ENCODE measurements at places on chromosomes 2 and 18.
A peak's percentile ranks its signal among the peaks of the same experiment; 100 is the strongest.

DNA sequence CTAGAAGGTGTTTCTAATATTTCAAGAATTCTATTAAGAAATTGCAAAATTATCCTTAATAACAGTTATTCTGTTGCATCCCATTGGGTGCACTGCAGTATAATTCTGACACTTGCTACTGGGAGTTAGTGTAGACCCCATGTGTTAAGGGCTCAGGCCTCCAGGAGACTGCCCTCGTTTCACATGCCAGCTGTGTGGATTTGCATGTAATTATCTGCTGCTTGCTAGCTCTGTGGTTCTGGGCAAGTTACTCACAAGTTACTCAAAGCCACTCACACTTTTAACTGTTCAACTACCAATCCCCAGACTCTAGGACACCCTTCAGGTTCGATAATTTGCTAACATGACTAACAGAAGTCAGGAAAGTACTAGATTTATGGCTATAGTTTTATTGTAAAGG is 38.6 kb downstream of the ST6GAL2 start:
- DNase-seq: no peak

DNA sequence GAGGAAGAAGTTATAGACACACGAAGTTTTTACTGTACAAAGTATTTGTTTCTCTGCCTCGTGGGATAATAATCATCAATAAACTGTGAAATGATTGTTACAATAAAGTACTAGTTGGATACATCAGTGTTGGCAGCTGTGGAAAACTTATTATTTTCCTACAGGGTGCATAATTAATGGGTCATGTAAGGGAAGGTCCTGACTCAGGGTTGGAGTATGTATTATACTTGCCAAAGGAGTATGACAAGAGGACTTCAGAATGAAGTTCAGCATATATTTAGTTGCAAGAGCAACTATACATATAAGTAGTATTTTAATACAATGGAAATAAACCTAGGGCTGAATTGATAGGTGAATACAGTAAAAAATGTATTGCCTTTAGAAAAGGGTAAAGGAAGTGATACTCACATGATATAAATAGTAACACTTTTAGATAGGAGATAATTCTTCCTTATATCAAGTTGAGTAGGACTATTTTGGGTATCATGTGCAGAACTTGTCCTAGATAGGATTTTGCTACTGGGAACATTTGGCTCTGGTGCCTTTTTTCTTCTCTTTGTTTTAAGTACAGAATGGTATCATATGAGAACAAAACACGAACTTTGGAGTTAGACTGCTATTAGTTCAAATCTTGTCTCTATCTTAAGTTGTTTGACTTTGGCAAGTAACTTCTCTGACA is 79.1 kb downstream of the PLCL1 start:
- no peak for DNase-seq

DNA sequence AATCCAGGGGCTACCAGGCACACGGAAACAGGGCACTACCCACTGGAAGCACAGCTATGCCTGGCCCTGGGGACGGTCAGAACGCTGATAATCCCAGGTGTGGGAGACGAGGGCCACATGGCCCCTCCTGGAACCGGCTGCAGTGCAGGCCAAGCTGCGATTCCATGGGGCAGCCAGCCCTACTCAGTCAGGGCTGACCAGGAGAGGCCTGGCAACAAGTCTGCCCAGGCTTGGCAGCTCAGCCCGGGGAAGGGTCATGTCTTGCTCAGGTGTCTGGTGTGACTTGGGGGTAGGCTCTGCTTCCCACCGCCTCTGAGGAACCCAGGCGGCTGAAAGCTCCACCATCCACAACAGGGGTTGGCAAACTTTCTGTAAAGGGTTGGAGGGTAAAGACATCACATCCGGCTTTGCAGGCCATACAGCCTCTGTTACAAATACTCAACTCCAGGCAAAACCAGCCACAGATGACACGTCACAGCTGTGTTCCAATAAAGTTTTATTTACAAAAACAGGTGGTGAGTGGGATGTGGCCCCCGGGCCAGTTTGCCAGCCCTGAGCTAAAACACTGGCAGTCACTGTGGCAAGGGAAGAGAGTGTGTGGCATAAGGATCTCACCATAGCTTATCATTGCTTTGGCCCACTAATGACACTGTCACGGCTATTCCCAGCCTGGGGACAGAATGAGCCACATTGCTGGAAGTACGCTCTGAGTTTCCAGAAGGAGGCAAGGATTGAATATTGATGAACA is 85.2 kb downstream of the NDUFA10 start:
- no peak for DNase-seq

DNA sequence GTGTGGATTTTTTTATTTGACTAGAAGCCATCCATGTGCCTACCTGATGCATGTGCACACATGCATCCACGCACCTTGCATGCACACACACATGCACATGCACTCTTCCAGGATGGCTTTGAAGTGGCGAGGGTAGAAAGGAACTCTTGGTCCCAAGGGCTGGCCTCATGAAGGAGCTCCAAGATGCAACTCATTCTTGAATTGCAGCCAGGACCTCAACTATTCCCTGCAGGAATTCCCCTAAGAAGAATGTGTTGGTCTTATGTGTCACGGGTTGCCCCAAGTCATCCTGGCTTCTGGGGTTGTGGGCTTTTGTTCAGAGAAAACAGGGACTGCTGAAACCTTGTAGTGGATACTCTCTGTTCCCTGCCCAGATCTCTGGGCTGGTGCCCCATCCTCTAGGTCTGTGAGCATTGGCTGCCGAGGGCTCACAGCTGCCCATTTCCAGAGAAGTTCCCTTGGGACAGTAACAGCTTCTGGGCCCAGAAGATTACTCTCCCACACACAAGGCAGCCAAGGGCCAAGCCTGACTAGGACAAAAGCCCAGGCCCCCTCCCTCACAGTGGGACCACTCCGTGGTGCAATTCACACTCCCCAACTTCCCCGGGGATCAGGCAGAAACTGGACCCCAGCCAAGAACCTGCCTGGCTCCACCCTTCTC is 137.6 kb downstream of the COPS8 start:
- peak; percentile 58 for DNase-seq

- DNase-seq: no peak
These were observed 369.6 kb downstream of the PID1 start for GRCh38 chr2:228901531-228901930.

GRCh38 chr18:44743631-44744030 is 62.9 kb downstream of the SETBP1 start:
- no peak for DNase-seq

DNA sequence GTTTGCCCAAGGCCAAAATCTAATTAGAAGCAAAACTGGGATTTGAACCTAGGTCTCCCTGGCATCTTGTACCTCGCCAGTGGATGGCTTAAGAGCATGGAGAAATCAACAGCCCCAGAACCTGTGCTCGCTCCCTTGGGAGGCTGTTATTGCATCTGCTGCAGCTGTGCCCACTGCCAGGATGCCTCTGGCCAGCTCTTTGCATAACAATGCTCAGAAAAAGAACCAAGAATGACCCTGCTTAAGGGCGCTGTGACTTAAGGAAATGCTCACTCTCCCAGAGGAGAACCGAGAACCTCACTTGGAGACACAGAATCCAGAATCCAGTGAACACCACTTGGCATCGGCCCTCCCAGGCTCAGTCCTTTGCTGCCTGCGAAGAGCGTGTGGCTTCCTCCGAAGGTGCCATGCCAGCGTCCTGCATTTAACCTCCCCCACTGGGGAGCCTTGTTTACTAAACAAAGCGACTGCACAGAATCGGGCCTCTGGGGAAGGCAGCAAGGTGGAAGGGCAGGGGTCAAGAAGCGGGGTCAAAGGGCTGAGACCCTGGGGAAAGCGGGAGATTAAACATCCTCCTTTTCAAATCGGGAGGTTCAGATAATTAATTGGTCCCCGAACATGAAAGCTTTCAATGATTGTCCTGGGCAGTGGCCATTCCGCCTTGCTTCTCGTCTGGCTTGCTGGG is 71.0 kb upstream of the BOD1L2 start:
- no peak for DNase-seq

DNA sequence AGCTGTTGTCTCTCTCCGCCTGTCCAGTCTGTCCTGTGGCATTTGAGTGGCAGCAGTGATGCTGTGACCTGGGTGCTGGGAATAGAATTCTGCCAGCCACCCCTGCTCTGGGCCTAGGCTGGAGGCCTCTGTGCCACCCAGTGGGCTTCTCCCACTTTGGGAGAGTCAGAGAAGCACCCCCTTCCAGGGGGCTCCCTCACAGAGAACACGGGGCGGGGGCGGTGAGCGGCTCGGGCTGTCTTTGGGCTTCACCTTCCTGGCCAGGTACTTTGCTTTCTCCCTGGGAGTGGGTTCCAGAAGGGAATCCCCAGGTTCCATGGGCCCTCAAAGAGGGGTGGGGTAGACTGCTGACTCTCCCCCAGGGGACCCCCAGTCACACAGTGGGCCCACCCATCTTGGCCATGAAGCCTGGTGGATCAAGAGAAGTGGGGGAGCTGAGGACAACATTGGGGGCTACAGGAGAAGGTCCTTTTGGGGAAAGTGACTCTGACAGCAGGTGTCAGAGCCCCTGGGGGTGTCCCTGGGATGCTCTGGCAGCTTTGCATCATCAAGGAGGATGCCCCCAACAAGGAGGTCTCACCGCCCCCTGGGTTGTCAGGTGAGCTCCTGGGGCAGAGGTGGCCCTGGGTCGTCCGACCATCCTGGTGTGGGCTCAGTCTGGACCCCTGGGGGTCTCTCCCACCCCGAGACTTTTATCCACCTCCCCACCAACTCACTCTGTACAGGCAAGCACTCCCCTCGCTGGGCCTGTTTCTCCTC is 18.8 kb upstream of the BOK start:
- no peak for DNase-seq

DNA sequence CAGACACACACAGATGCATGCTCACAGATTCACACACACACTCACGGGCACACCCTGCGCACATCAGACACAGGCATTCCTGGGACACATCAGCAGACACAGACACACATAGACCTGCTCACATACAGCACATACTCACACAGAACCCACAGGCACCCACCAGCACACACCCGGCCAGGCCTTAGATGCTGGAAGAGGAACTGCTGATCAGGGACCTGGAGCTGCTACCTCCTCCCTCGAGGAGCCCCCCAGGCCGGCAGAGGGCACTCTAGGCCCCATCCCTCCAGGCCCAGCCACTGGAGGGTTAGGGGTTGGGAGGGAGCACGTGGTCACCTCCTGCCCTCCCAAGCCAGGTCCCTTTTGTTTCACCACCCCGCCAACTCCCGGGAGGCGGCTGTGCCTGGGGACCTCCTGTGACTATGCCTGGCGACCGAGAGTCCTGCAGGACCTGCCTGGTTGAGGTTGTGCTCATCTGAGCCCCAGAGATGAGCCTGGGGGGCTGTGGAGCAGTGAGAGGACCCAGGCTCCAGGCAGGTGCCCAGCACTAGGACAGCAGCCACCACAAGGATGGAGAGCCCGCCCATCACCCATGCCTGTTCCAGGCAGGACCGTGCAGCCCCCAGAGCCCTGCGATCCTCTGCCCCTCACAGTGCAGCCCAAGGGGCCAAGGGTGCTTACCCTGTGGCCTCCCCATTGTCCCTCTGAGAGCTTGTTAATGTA is 21.0 kb upstream of the PTMA start:
- peak; percentile 62 for DNase-seq

DNA sequence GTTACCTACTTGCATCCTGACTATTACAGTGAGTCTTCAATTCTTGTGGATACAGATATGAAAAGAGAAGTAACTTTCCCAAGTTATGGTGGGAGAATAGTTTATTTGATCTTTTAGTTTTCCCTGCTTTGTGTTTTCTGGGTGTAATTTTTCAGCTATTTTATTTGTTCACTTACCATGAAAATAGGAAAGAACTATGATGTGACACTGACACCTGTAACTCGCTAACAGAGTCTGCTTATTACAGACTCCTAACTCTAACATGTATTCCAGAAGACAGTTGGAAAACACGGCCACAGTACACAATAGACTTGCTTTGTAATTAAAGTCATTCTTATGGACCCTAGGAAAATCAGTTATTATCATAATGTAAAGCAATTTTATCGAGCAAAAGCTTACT is 323.2 kb downstream of the LRRTM1 start:
- DNase-seq: no peak

GRCh38 chr2:79936715-79937114 is 367.8 kb downstream of the LRRTM1 start:
- DNase-seq: no peak

GRCh38 chr2:135050684-135051083 is 1.4 kb upstream of the RAB3GAP1 start:
- no peak for DNase-seq

DNA sequence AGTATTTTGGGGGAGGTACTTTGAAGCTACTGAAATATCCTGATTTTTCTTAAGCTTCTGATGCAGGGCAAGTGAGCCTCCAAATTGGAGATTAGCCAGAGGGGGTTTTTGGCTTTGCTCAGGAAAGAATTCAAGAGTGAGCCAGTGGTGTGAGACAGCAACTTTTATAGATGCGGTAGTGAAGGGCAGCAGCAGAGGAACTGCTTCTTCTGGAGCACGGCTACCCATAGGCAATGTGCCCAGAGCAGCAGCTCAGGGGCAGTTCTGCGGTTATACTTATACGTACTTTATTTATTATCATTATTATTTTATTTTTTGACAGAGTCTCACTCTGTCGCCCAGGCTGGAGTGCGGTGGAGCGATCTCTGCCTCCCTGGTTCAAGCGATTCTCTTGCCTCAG is 19.8 kb upstream of the NT5DC4 start:
- DNase-seq: no peak

GRCh38 chr2:144548088-144548487 is 28.2 kb upstream of the ZEB2 start:
- DNase-seq: no peak
